ENCODE measurements at places on chromosomes 3 and 15.

- DNase-seq = no peak
Observed at GRCh38 chr15:73753250-73754130, at the start of gene INSYN1. Gene INSYN1 (minus strand): TSS chr15:73753351. CDS start chr15:73751130, 2,221 bp downstream.

DNA sequence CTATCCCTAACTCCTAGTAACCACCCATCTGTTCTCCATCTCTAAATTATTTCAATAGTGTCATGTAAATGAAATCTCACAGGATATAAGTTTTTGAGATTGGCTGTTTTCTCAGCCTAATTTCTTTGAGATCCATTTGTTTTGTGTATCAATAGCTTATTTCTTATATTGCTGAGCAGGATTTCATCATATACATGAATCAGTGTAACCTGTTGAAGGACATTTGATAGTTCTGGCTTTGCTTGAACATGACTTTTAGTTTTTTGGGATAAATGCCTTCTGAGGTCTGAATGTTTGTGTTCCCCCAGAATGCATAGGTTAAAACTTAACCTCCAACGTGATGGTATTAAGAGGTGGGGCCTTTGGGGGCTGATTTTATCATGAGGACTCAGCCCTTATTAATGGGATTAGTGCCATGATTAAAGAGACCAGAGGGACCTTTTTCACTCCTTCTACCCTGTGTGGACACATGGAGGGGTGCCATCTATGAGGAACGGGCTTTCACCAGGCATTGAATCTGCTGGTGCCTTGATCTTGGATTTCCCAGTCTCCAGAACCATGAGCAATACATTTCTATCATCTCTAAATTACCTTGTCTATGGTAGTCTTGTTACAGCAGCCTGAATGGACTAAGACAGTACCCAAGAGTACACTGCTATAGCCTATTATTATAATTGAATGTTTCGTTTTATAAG is 118.3 kb downstream of the FNDC3B start:
- no peak for DNase-seq

- no peak for DNase-seq
Observed at GRCh38 chr3:113758389-113759024, 11.7 kb downstream of the ATP6V1A start.

- no peak for DNase-seq
Observed at GRCh38 chr15:32792436-32792835, 74.6 kb downstream of the GREM1 start.

DNA sequence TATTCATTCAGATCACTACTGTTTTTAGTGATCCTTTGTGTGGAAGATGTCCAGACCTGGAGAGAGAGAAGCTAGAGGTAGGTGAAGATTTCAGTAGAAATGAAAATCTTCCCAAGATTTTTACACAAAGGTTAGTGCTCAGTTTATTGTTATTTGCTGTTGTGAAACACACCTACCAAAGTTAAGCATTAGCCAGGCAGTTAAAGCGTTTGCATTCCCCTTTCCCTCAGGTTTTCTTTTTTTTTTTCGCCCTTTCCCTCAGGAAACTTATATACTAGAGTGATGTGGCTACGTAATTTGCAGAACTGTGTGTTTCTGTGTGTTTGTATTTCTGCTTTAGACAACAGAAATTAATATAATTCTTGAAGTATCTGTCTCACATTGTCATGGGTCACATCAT is 34.5 kb downstream of the USP3 start:
- no peak for DNase-seq

DNA sequence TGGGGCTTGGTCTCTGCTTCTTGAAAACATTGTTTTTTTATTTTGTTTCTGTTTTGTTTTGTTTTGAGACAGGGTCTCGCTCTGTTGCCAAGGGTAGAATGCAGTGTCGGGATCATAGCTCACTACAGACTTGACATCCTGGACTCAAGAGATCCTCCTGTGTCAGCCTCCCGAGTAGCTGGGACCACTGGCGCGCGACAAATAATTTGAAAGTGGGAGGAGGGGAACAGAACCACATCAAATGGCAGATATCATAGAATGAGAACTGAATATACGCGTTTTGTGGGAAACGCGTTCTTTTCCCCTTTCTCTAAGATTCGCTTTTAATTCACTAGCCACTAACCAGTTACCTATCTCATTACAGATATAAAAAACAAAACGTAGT is 641 bp upstream of the VPS13C start:
- no peak for DNase-seq

- DNase-seq = no peak
Observed at GRCh38 chr3:115651087-115651486, 27.8 kb downstream of the GAP43 start.

GRCh38 chr3:15535732-15536131 is 14.2 kb upstream of the COLQ start:
- peak; percentile 12 for DNase-seq

GRCh38 chr3:8952130-8952529 is 11.1 kb downstream of the RAD18 start:
- DNase-seq = no peak

All from stimulated activated CD8-positive, alpha-beta memory T cell treated with anti-CD3 and anti-CD28 coated beads, Interleukin-2, amount 100 ng/mL, for 1 hour (primary cell).